ENCODE measurements at places on chromosomes 12 and 14.

DNA sequence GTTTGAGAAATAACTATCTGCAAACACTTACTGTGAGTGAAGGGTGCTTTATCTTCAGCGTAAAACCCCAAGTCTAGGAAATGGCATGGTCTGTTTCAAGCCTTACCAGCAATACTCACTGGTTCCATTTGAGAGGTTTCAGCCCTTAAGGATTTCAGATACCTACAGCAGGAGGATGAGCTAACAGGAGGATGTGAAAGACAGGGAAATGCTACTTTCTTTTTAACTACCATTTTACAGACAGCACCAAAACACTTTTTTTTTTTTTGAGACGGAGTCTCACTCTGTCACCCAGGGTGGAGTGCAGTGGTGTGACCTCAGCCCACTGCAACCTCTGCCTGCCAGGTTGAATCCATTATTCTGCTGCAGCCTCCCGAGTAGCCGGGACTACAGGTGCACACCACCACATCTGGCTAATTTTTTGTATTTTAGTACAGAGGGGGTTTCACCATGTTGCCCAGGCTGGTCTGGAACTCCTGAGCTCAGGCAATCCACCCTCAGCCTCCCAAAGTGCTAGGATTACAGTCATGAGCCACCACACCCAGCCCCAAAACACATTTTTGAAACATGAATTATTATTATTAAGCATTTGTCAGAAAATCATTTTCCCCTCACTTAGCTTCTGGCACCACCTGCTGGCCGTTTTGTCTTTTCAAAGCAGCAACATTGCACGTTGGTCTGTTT is 4.6 kb downstream of the MTRFR start:
- peak; percentile 48 for DNase-seq

DNA sequence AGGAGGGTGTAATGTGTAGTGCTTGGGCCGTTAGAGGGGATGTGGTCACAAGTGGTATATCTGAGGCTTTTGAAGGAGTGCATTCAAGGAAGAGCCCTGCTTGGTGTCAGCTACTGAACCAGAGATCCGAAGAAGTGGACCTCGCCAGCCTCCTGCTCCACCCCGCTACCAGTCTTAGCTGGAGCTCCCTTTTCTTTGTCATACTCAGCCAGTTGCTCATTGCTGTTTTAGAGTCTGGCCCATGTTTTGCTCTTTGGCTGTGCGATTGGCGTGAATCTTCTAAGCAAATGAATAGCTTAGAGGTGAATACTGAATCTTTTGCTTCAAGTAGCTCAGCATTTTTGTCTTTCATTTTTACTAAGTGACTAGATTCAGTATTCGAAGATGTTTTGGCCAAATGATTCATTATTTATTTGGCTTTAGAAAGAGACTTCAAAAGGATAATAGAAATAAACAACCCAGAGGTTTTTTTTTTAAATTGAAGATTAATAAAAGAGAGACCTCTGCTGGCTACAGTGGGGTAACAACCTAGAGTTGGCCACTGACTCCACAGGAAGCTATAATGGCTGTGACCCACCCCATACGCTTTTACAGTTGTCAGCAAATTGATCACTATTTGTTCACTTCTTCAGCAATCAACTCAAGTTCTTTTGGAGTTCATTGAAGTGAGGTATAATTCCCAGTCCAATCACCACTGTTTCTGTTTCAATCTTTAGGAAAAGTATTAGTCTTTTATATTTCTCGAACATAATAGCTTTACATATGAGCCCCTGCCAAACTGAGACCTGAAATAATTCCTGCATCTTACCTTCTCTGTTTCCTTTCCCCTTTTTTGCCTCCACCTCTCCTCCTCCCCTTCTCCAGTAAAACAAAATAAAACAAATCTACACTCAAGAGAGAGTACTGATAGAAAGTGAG is 19.9 kb downstream of the CDKN1B start:
- no peak for DNase-seq

- no peak for DNase-seq
Observed at GRCh38 chr12:68617160-68617926, 6.6 kb downstream of the RAP1B start.

DNA sequence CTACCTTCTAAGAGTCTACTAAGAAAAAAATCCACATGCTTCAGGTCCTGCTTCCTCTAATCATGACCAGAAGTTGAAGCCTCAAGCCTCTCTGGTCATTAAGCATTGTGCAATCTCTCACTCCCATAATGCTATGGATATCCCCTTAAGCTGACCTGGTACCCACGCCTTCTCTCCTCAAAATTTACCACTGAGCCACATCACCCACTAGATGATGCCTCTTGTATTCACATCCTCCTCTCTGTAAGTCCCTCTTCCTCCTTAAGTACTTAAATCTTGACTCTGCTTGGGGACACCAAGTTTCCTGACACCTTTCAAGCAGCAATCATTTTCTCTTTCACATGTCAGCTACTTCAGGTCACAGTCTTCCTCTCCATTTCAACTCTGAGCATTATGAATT is 9.8 kb downstream of the GALNT4 start:
- no peak for DNase-seq

DNA sequence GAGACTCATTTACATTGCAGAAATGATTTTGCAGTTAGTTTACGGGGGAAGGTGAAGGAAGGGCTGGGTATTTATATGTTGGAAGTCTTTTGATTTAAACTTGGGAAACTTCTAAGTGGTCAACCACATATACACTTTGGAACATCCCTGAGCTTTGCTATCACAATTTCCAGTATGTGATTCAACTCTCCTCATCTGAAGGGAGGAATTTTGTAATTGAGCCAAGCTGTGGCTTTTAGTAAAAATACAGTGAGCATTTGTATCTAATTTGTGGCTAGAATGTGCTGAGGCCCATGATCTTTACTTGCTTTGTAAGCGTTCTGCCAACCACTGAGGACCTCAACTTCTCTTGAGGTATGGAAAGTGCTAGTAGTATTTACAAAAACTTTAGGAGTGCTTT is 235.0 kb upstream of the PDZRN4 start:
- DNase-seq: no peak

- DNase-seq: no peak
Observed at GRCh38 chr14:24075485-24076301, 4.3 kb downstream of the CPNE6 start.

- DNase-seq: no peak
Observed at GRCh38 chr12:5052348-5052747, 8.7 kb downstream of the KCNA5 start.
